ENCODE measurements at places on chromosomes 6 and 20.

- no peak for DNase-seq
These were observed 18.0 kb downstream of the PTGIS start for GRCh38 chr20:49549801-49550551.

GRCh38 chr6:90399970-90400369 lies 103.3 kb upstream of the BACH2 start:
- DNase-seq: peak; percentile 61

GRCh38 chr6:156956286-156956685 lies 179.1 kb downstream of the ARID1B start:
- DNase-seq: no peak

DNA sequence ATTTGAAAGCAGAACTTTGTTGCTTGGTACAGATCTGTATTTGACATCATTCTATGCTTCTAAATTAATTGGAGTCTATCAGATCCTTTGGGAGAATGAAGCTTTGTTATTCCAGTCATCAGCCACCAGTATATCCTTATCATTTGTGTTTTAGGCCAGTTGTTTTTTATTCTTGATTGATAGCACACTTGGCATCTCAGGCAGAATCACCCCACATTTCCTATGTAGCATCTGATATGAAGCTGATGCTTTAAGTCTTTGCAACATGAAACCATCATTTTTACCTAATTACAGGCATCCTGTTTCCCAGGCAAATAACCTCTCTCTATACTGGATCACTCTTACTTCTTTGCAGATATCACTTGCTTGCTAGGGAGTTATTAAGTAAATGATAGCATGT lies 20.7 kb upstream of the RNGTT start:
- no peak for DNase-seq

- DNase-seq: no peak
These were observed 400.2 kb downstream of the HACE1 start for GRCh38 chr6:104459543-104459942.

- DNase-seq: no peak
These were observed 60.0 kb downstream of the CPNE5 start for GRCh38 chr6:36779227-36779626.

GRCh38 chr6:66883453-66883852 lies 1176.4 kb upstream of the EYS start:
- no peak for DNase-seq

DNA sequence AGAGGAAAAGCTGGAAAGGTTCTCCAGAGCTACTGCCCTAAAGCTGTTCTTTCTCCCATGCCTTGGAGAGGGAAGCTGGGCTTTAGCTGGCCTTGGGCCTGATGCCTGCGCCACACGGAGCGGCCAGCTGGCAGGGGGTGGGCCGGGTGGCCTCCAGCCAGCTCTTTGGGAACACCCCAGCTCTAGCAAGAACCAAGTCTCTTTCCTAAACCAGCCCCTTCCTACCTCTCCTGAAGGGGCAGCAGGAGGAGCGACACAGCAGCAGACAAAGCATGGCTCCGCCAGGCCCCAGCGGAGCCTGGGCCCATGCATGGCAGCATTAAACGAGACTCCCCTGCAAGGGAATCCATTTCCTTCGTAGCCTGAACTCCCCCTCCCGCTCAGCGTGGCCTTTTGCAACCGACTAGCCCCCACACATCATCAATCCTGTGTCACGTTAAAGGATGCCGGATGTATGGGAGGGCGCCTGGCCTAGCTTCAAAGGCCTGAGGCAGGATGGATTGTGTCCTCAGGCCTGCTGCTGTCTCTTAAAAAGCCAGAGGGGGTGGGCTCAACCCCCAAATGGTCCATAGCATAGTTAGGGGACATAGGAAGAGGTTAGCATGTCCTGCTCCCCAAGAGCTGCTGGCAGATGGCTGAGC lies 14.0 kb downstream of the MRPS18A start:
- no peak for DNase-seq

DNA sequence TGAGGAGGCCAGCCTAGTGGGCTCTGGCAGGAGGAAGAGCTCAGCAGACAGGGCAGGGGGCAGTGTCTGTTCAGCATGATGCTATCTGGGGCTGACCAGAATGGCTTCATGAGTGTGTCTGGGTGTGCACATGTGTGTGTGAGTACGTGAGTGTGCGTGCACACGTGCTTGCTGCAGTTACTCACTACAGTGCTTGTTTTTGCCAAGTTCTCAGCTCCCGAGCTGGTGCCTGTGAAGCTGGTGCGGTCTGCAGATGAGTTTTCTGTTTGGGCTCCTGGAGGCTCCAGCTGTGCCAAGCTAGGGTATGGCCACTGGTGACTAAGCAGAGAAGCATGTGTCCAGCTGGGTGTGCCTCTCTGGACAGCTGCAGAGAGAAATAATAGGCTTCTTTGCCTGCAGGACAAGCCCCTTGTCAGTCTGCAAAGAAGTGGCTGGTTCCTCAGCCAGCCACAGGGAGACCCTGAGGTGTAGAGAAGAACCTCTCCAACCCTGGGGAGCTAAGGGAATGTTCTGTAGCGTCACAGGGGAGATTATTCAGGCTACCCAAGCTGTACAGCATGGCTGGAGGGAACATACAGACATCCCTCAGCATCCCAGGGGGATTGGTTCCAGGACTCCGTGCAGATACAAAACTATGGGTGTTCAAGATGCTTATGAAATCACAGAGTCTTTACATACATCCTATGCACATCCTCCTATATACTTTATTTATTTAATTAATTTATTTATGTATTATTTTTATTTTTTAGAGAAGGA lies 40.2 kb upstream of the FAM50B start:
- no peak for DNase-seq
